ENCODE measurements at places on chromosomes 2 and 18.

DNA sequence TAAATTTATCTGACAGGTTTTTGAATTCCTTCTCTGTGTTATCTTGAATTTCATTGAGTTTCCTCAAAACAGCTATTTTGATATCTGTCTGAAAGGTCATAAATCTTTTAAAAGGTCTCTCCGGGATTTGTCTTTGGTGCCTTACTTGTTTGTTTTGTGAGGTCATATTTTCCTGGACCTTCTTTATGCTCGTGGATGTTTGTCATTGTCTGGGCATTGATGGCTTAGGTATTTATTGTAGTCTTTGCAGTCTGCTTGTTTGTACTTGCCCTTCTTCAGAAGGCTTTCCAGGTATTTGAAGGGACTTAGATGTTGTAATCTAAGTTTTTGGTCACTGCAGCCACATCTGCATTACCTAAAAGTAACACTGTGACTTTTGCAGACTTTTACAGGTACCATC, 355.2 kb downstream of the PARD3B start:
- DNase-seq = no peak

DNA sequence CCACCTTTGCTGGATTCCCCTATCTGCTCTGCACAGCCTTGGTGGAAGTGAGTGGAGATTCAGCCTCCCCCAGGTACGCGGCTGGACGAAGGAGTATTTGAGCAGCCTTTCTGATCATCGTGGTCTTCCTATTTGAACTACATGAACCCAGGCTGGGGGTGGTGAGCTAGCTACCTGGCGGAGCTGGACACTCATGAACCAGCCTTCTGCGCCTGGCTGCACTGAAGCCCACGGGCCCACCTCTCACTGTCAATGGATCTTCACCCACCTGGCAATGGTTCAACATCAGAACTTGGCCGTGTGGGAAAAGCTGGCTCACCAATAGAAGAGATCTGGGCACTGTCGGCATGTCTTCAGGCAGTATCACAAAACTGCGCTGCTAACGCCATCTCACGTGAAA, 35.4 kb downstream of the ANKMY1 start:
- no peak for DNase-seq

DNA sequence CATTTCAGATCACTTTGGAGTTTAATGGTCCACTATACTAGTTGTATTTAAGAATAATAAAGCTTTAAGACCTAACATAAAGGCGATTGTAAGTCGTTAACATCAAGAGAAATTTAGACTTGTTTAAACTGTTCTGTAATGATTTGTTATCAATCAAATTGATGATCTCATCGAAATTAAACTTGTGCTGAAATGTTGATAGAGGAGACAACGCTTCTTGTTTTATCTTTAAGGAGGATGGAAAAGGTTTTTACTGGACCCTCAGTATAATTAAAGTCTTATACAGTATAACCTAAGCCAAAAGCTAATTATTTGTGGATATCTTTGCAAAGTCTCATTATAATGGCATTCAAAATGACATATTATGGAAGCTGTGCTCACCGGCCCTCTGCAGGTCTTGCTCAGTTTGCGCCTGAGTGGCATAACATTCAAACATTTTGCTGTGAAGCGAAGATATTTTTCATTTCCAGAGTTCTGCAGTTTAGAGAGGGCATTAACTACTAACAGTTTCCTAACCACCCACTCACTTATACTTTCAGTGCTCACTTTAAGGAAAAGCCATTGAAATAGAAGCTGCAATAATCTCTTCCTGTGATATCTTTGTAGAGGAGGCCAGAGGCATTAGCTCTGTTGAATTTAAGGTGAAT, 1.4 kb upstream of the SERTAD2 start:
- no peak for DNase-seq

DNA sequence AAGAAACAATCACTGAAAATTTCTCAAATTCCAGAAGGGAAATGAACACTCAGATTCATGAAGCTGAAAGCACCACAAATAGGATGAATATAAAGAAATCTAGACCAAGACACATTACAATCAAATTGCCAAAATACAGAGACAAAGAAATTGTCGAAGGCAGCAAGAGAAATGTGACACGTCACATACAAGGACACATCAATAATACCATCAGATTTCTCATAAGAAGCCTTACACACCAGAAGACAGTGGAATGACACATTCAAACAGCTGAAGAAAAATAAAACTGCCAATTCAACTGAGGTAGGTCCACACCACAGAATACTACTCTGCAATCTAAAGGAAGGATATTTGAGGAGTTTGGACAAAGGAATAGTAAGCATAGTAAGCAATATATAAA, 27.4 kb downstream of the SRD5A2 start:
- DNase-seq = no peak

GRCh38 chr2:105954891-105955290, 210.2 kb downstream of the NCK2 start:
- DNase-seq = no peak

GRCh38 chr2:143505542-143505941, 376.3 kb downstream of the ARHGAP15 start:
- DNase-seq = no peak

GRCh38 chr18:53752781-53753367, 471.6 kb downstream of the MBD2 start:
- no peak for DNase-seq

GRCh38 chr2:12605936-12606335, 110.8 kb upstream of the TRIB2 start:
- DNase-seq = no peak

- DNase-seq = no peak
Observed at GRCh38 chr2:45119855-45120254, 110.6 kb upstream of the SIX2 start.

DNA sequence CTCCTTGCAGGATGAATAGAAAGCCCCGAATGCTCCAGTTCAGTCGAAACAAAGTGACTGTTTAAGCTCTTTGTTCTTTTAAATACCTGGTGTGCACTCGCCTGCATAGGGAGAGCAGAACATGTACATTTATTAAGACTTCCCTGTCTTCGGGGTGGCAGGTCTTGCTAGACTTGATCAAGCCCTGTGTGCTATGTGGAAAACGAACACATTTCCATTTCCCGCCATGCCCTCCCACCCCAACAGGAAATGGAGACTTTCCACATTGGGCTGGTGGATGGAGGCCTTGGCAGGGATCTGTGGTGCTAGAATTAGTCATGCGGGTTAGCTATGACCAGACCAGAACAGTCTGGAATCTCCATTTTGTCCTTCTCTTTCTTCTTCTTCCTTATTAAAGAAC, 321.0 kb upstream of the THSD7B start:
- DNase-seq = no peak
